Forelimb muscle (tissue), 1 donor: ENCODE measurements at places on chromosomes 5 and 9.

GRCh38 chr9:82363682-82364081 is 375.1 kb downstream of the SPATA31D1 start:
- no peak for DNase-seq

DNA sequence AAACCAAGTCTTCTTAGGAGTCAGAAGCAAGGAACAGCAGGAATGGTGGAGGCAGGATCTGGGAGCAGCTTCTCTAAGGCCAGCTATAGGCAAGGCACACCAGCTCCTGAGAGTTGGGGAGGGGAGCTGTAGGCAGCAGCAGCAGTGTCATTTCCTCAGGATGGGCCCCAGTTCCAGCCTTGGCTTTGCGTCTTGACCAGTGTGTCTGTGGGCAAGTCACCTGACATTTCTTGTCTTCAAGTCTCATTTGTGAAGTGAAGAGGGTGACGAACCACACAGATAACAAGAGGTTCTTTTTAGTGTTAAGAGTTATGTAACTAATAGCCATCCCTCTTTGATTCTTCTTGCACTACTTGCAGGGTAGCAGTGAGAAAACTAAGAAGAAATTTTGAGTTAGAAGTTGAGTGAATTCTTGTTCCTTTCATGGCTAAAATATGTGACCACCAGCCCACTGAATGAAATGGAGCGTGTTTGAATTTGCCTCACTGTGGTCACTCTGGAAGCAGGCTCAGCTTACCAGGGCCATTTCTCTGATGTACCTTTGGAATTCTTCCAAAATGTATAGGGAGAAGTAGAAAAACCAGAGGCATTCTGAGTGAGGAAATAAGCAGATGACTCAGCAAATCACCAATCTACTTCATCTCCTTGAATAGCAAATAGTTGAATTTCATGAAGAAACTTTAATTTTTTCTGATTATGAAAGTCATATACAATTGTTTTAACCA is 42.4 kb downstream of the RHOBTB3 start:
- no peak for DNase-seq

DNA sequence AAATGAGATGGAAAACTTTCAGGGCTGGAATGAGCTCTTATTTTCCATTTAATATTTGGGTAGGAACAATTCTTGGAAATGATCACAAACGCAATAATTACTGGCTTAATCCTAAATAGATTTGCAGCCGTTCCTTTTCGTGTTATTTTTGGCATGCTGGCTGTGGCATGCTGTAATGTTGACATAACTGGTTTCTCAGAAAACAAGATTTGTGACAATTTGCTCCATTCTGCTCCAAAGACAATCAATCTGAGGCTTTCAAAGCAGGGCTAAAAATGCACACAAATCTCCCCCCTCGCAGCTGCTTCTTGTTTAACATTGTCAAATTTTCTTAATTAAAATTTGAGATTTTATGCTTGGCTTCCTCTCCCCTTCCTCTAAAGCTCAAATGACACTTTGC is 151.2 kb downstream of the TTC39B start:
- peak; percentile 58 for DNase-seq

GRCh38 chr5:118619823-118620222 is 368.5 kb downstream of the DTWD2 start:
- no peak for DNase-seq
